ENCODE measurements at places on chromosomes 4 and X.

GRCh38 chr4:183158062-183158461, 59.0 kb downstream of the WWC2 start:
- no peak for DNase-seq

DNA sequence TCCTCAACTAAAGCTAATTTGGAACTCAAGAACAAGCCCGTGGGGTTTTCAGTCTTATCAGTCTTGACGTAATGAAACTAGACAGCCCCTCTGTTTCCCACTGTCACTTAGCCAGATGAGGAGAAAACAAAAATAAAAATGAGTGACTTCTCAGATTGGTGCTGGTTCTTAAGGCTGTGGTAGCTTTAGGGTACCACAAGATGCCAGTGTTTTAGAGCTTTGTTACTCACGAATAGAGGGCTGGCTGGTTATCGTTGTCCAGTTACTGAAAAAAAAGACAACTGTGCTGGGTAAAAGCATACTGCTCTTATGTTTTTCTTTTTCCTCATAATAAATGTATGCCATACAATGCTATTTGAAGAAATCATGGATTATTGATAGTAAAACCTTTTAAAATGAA, 796.7 kb downstream of the RAPGEF2 start:
- DNase-seq: no peak

GRCh38 chr4:152763796-152764195, 15.7 kb downstream of the TIGD4 start:
- no peak for DNase-seq

- no peak for DNase-seq
These were observed 13.5 kb downstream of the KDM5C start for GRCh38 chrX:53211391-53211978.

DNA sequence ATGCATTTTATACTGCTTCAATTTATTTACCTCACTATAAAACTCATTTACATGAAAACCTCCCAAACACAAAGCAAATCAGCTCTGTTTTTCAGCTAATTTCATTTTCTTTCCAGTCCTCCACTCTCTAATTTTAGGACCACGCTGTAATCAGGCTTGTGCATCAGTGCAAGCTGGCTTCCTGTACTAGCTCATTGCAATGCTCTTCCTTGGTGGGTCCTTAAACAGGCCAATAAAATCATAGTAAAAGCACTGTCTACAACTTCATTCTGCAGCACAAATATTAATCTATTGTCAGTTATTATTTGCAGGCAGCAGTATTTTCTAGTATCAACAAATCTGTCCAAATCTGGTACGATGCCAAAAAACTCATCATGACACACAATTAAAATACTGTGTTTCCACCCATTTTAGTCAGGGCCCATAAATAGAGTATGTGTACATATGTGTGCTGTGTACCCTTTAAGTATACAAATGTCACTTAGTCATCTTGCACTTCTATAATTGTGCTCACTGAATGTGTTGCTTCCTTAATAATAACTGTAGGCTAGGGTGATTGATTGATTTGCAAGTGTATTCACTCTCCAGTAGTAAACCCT, 178.2 kb upstream of the HCCS start:
- DNase-seq: no peak

DNA sequence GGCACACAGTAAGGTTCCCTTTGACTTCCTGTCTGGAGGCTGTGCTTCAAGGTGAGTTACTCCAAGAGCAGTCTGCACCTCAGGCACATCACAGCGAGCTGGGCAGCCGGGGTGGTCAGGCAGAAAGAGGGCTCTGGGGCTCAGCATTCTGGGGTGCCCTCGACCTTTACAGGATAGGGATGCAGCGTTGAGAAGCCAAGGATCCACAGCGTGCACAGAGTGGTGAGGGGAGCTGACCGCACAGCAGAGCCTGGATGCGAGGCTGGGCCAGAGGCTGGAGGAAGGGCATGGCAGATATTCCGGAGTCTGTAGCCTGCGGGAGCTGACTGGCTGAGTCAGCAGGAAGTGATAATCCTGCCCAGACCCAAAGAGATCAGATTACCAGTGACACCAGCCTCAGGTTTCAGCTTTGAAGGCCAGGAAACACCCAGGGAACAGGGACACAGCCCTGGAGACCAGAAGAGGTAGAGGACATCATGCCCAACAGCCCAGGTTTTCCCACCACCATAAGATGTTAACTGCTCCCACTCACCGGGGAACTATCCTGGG, 38.4 kb upstream of the PDLIM3 start:
- DNase-seq: no peak

DNA sequence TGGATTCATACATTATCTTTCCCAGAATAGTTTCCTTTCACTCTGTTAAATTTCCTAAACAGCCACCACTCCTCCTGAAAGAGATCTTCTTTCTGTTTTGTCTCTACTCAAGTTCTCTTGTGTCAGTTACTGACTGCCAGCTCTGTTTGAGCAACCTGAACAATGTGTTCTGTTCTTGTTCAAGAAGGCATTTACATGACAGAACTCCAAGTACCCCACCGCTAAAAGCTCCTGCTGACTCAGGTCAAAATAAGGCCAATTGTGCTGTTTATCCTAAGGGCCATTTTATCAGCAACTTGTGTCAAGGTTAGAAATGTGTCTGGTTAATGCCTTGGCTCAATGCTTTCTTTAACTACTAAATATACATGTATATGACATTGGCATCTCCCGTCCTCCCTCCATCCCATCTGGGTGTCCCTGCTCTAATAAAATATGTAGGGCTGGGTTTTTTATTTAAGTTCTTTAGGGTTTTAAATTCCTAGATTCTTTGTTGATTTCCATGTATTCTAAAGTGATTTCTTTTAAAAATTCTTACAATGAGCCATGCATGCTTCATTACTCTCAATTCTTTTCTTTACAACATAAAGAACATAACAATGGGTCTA, 144.3 kb upstream of the PAQR3 start:
- DNase-seq: no peak

GRCh38 chr4:13143222-13144070, 340.7 kb downstream of the RAB28 start:
- no peak for DNase-seq

GRCh38 chrX:149010853-149011224, 494.3 kb downstream of the IDS start:
- no peak for DNase-seq

GRCh38 chr4:84948056-84948455, 18.4 kb downstream of the WDFY3 start:
- no peak for DNase-seq

DNA sequence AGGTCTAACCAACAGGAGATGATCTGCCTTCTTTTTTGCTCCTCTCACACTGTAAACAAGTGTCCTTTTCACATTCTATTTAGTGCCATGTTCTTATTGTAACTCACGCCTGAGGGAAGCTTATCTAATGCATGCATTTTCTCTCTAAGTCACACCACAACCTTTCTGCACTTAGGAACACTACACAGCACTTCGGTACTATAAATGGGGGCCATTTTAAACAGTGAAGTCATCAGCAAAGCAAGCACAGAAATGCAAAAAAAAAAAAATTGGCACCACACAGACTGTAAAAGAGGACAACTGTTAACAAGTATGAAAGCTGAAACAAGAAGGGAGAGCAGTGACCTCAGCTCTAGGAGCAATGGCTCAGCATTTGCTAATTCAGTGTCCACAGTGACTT, 45.2 kb downstream of the PRSS12 start:
- no peak for DNase-seq

- no peak for DNase-seq
These were observed 313.4 kb upstream of the SLC7A11 start for GRCh38 chr4:138555584-138555983.

- no peak for DNase-seq
These were observed 7.8 kb upstream of the PIGA start for GRCh38 chrX:15343075-15343476.

- no peak for DNase-seq
These were observed 43.1 kb downstream of the SRPX2 start for GRCh38 chrX:100687128-100687527.

DNA sequence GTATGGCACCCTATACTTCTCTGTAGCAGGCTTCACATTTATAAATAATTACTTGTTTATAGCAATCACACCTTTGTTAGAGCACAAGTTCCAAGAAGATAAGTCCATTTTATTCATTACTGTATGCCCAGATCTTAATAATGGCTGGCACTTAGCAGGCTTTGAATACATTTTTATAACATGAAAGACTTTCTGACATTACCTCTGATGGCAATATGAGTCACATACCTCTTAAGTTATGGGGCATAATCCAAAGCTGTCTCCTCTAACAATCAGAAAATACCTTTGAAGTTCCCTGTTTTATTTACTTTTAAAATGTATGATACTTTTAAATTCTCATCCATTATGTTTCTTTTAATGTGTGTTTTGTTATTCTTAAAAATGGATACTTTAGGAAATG, 12.2 kb downstream of the SCRG1 start:
- DNase-seq: no peak

- no peak for DNase-seq
These were observed 9.2 kb upstream of the EOLA1 start for GRCh38 chrX:149531599-149531998.

GRCh38 chrX:148874636-148875246, 374.3 kb downstream of the AFF2 start:
- no peak for DNase-seq

DNA sequence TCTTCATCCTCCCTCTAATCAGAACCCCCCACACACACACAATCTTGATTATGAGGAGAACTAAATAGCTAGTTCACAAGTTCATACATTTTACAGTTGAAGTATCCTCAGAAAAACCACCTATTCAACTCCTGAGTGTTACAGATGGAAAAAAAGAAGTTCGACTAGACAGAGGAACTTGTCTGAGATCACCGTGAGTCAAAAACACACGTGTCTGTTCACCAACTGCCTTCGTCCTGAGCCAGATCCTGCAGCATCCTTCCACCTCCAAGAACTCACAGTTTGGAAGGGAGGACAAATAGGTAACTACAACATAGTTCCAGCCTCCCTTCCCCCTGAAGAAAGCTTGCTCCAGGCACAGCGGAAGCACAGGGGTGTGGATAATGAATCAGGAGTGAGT, 19.0 kb upstream of the IRAK1 start:
- DNase-seq: no peak

DNA sequence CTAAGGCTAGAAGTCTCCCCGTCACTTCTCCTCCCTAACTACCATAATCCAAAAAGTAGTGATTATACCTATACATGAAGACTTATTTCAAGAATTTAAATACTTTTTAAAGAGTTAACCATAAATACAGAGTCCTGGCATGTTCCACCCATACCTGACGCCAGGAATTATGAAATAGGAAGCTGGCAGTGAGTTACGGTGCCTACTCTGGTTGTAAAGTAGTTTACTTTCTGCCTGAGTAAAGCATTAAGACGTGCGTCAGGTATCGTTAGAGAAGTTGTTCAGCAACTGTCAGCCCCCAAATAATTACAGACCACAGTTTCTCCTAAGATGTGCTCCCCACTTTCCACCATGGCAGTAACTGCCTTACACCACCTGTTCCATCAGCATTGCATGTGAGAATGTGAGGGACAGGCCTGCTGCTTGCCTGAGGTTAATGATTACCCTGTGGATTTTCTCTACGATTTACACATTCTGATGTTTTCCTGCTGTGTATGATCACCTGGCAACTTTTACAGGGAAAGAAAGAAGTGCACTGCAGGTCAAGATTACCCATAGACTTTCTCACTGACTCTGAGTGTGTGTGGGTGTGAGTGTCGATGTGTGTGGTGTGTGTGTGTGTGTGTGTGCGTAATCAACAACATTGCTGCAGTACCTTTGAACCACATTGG, 92.3 kb upstream of the SLC7A11 start:
- no peak for DNase-seq

DNA sequence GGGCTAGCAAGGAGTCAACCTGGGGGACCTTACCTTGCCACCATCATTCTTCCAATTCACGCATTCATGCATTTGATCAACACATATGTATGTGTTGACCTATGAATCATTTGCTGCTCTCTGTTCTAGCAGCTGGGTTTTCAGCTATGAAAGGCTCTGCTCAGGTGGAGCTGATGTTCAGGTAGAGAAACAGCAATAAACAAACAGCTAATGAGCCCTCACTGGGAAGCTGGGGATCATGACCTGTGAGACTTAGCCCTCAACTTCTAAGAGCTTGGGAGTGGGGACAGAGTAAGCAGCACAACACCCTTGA, 1.6 kb upstream of the OTOP1 start:
- no peak for DNase-seq

- no peak for DNase-seq
These were observed 668.2 kb upstream of the NDST4 start for GRCh38 chr4:115781528-115782146.

DNA sequence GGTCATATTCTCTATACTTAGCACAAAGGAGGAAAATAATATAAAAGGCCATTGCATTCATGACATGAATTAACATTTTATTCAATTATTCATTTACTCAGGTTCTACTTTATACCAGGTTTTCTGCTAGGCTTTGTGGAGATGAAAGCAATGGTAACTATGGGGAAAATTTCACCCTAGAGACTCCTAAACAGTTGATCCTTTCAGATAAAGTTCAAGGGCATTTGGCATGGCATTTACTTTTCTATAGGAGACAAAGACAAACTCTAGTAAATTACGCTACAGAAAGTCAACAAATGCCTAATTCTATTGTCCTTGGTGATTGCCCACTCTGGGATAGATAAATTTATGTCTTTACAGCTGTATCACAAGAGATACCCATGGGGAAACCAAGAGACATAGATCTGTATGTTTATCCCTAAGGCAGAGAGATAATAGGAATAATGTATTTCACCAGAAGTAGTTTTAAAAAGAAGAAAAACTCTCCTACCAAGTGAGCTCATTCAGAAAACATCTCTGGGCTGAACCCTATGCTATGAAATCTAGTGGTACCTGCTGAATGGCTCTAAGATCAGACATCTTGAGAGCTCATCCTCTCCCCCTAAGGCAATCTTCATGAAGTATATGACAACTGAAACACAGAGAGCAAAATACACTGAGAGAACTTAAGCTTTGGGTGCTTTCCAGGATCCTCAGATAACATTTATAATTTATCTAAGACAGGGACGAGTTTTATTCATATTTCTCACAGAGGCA, 316.7 kb downstream of the ANTXR2 start:
- no peak for DNase-seq

DNA sequence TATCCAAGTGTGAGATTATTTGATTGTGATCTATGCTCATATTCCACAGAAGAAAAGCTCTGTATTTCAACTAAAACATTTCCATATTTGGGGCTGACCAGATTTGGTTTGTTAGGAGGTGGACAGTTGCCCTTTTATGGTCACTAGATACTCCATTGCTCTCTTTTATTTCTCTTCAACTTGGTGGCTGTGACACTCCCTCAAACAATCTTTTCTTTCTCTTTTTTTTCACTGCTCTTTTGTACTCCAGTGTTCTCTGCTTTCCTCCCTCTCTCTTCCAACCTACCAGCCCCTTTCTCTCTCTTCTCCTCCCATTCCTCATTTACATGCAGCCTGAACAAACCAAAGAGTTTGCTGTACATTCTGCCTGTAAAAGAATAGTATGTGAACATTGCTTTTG, 48.8 kb downstream of the RBPJ start:
- no peak for DNase-seq

GRCh38 chr4:165631208-165631894, 241.7 kb upstream of the TLL1 start:
- DNase-seq: no peak

GRCh38 chrX:111328858-111329257, 58.6 kb upstream of the CAPN6 start:
- no peak for DNase-seq

GRCh38 chr4:158005021-158005420, 167.8 kb downstream of the GASK1B start:
- DNase-seq: no peak

Measured in activated CD4-positive, alpha-beta T cell treated with anti-CD3 and anti-CD28 coated beads for 1 hour (primary cell).